ENCODE measurements at places on chromosomes 5 and 9.

- no peak overlapping the region for H3K4me3 ChIP-seq
- H3K27ac ChIP-seq = no peak overlapping the region
- peaks cover 22% of the 10 kb centered on the region for H3K27me3 ChIP-seq
- no peaks in the 10 kb centered on the region for H3K36me3 ChIP-seq
- H3K4me1 ChIP-seq = no peaks in the 10 kb centered on the region
Measured at GRCh38 chr5:135208903-135209721, 175.1 kb upstream of the PITX1 start.

DNA sequence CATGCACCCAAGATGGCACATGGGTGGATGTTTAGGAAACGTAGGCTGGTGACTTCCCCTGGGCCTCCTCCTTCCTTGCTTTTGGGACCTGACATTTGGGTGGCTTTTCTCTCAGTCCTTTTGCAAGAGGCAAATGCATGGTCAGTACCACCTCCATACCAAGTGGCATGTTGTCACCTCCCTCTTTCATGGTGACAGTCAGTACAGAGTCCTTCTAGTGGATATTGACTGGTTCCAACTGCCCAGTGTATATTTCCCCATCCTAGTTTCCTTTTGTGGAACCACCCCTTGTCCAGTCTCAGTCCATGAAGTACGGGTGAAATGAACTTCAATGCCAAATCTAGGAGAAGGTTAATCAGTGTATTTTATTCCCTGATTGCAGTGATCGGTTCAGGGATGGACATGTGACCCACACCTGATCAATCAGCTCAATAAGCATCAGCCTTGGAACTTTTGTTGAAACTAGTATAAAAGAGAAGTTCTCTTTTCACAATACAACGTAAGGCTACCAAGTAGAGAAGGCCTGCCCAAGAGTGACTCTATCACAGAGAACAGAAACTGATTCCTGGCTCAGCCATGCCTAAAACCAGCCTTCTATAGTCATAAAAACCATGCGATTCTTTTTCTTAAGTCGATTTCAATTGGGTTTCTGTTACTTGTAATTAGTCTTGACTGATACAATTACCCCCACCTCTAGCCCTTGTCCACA is 143.4 kb upstream of the KLF9 start:
- H3K36me3 ChIP-seq = no peaks in the 10 kb centered on the region
- H3K4me1 ChIP-seq = peaks cover 18% of the 10 kb centered on the region
- H3K4me3 ChIP-seq = no peak overlapping the region
- DNase-seq = no peak
- no peaks in the 10 kb centered on the region for H3K27me3 ChIP-seq
- H3K27ac ChIP-seq = no peak overlapping the region

- H3K4me3 ChIP-seq = no peak overlapping the region
- no peaks in the 10 kb centered on the region for H3K36me3 ChIP-seq
- no peak for DNase-seq
- no peaks in the 10 kb centered on the region for H3K4me1 ChIP-seq
- H3K27ac ChIP-seq = no peak overlapping the region
Measured at GRCh38 chr5:164234321-164234720, 728.9 kb downstream of the MAT2B start.

- no peak for DNase-seq
- no peaks in the 10 kb centered on the region for H3K27me3 ChIP-seq
- no peaks in the 10 kb centered on the region for H3K36me3 ChIP-seq
- H3K4me1 ChIP-seq = no peaks in the 10 kb centered on the region
- H3K27ac ChIP-seq = peak overlapping the region; percentile 32
Measured at GRCh38 chr5:115940080-115940810, 22.0 kb upstream of the LVRN start.

- H3K27me3 ChIP-seq = no peaks in the 10 kb centered on the region
- no peak overlapping the region for H3K27ac ChIP-seq
- H3K4me3 ChIP-seq = no peak overlapping the region
- no peaks in the 10 kb centered on the region for H3K36me3 ChIP-seq
Measured at GRCh38 chr9:69867081-69867814, 46.6 kb downstream of the CFAP95 start.

- H3K4me3 ChIP-seq = peak overlapping the region; percentile 63
- H3K4me1 ChIP-seq = peaks cover 23% of the 10 kb centered on the region
- H3K36me3 ChIP-seq = no peaks in the 10 kb centered on the region
- H3K27me3 ChIP-seq = peaks cover 60% of the 10 kb centered on the region
- H3K27ac ChIP-seq = no peak overlapping the region
- no peak for DNase-seq
Measured at GRCh38 chr5:163565492-163565891, 60.1 kb downstream of the MAT2B start.

GRCh38 chr9:37972351-37972848 is 68.5 kb upstream of the SLC25A51 start:
- no peaks in the 10 kb centered on the region for H3K27me3 ChIP-seq
- peaks cover 15% of the 10 kb centered on the region for H3K36me3 ChIP-seq
- H3K4me1 ChIP-seq = peaks cover 46% of the 10 kb centered on the region
- H3K27ac ChIP-seq = no peak overlapping the region

DNA sequence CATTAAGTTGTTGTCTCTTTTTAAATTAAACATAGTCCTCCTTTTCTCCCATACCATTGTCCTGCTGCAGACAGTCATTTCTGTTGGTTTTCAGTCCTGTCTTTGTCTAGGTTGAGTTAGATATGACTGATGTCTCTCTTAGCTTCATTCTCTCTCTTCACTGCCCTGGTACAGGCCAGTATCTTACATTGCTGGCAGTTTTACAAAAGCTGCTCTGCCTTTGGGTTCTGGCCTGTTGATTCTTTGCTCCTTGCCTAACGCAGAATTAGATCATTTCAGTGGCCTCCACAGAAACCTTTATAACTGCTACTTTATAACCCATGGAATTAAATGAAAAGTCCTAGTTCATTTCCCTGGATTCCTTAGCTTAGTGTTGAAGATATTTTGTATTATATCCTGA is 33.7 kb downstream of the GPR21 start:
- H3K27ac ChIP-seq = no peak overlapping the region
- H3K36me3 ChIP-seq = peaks cover 55% of the 10 kb centered on the region
- no peak overlapping the region for H3K4me3 ChIP-seq
- no peaks in the 10 kb centered on the region for H3K27me3 ChIP-seq
- H3K4me1 ChIP-seq = peaks cover 6% of the 10 kb centered on the region

DNA sequence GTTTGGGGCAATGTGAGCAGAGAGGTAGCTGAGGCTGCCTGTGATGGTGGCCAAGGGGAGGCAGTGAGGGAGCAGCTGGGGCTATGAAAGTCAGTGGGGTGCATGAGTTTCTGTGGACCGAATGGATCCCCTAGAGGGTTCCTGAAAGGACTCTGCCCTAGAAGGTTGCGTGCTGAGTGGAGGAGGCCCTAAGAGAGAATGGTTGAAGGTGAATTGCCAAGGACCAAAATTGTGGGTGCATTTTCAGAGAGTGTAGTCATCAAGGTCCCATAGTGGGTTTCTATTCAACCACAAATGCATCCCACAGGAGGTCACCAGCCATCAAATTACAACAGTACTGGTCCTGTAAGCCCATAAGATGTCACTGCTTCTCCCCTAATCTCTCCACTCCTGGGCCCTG is 298.3 kb downstream of the CDK5RAP2 start:
- no peaks in the 10 kb centered on the region for H3K27me3 ChIP-seq
- H3K4me3 ChIP-seq = no peak overlapping the region
- no peak overlapping the region for H3K27ac ChIP-seq
- H3K4me1 ChIP-seq = no peaks in the 10 kb centered on the region
- H3K36me3 ChIP-seq = no peaks in the 10 kb centered on the region

DNA sequence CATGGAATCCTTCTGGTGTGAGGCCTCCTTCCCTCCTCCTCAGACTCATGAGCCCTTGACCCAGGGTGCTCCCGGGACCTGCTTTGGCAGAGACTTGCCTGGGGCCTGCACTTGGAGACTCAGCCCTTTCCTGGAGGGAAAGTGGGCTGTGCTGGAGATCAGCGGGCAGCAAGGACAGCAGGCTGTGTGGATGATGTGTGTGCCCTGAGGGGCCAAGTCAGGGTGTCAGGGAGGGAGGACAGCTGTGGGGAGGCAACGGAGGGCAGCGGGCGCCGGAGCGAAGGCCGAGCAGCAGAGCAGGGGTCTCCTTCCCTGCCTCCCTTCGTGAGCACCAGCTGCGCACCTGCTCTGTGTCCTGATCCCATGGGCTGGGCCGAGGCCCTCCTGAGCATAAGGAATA is 6.1 kb upstream of the CSF2 start:
- H3K27me3 ChIP-seq = no peaks in the 10 kb centered on the region
- H3K4me3 ChIP-seq = no peak overlapping the region
- H3K27ac ChIP-seq = no peak overlapping the region
- H3K4me1 ChIP-seq = peaks cover 3% of the 10 kb centered on the region
- peak; percentile 5 for DNase-seq
- no peaks in the 10 kb centered on the region for H3K36me3 ChIP-seq

DNA sequence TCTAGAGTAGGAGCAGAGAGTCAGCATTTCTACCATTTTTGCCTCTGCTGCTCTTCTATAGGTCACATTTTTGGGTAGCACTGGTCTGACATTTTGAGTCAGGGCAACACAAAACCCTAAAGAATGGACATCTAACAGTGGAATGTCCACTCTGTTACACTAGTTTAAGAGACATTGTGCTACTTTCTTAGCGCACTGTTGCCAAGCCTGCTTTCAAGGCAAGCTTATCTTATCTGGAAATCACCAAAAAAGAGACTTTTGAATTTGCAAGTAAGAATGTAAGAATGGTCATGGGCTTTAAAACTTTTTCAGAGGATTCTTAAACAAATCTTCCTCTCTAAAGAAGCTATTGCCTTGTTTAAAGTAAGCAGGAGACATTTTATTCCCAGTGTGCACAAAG is 73.0 kb upstream of the STARD4 start:
- no peaks in the 10 kb centered on the region for H3K27me3 ChIP-seq
- H3K4me1 ChIP-seq = peaks cover 32% of the 10 kb centered on the region
- no peak overlapping the region for H3K27ac ChIP-seq
- H3K4me3 ChIP-seq = no peak overlapping the region
- no peaks in the 10 kb centered on the region for H3K36me3 ChIP-seq

- H3K27me3 ChIP-seq = no peaks in the 10 kb centered on the region
- no peak for DNase-seq
- H3K4me1 ChIP-seq = no peaks in the 10 kb centered on the region
- H3K27ac ChIP-seq = no peak overlapping the region
- H3K4me3 ChIP-seq = no peak overlapping the region
Measured at GRCh38 chr5:74320526-74320925, 320.0 kb downstream of the ENC1 start.

GRCh38 chr5:62795926-62796325 is 217.3 kb downstream of the LRRC70 start:
- H3K36me3 ChIP-seq = no peaks in the 10 kb centered on the region
- no peak overlapping the region for H3K27ac ChIP-seq
- no peaks in the 10 kb centered on the region for H3K4me1 ChIP-seq
- H3K4me3 ChIP-seq = no peak overlapping the region
- H3K27me3 ChIP-seq = no peaks in the 10 kb centered on the region
- DNase-seq = no peak

DNA sequence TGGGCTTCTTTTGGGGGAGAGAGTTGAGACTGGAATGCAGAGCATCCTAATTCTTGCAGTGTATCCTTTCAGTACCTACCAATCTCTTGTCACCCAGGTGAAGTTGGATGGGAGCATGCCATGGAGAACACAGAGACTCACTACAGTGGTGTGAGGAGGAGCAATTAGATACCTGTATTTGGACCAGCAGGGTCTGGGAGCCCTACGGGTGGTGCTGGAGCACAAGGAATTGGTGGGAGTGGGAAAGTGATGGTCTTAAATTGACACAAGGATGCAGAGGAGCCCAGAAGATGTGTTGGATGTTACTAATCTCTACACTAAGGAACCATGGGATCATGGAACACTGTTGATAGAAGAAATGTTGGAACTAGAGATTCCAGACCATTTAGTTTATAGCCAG is 212.7 kb downstream of the CHSY3 start:
- no peak overlapping the region for H3K4me3 ChIP-seq
- H3K36me3 ChIP-seq = no peaks in the 10 kb centered on the region
- DNase-seq = no peak
- H3K4me1 ChIP-seq = no peaks in the 10 kb centered on the region
- no peak overlapping the region for H3K27ac ChIP-seq
- no peaks in the 10 kb centered on the region for H3K27me3 ChIP-seq

DNA sequence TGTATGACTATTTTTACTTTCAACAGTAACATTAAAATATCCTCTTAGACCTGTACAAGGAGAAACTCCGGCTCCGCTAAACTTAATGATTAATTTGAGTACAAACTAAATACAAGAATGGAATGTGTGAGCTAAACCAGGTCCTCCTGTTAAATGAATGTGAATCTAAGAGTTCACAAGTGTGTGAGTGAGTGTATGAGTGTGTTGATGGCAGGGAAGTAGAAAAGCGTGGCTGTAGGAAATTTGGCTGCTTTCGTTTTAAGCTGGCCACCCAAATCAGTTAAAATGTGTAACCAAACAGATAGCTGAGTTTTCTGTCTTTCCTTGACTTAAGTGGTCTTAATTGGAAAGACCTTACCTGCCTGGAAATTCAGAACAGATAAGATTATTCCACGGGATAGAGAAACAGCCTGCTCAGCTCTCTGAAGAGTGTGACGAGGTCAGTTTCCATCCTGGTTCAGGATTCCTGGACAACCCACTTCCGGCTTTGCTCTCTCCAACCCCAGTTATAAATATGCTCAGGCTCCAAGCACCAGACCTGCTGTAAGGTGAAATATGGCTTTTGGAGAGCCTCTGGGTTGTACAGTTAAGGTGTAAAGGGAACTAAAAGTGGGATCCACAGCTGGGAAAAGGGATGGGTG is 908.6 kb upstream of the EDIL3 start:
- no peaks in the 10 kb centered on the region for H3K27me3 ChIP-seq
- no peak overlapping the region for H3K27ac ChIP-seq
- DNase-seq = no peak
- H3K36me3 ChIP-seq = no peaks in the 10 kb centered on the region
- no peaks in the 10 kb centered on the region for H3K4me1 ChIP-seq

GRCh38 chr9:5575000-5575399 is 53.9 kb upstream of the RIC1 start:
- no peak for DNase-seq
- H3K36me3 ChIP-seq = peaks cover 11% of the 10 kb centered on the region
- H3K27ac ChIP-seq = no peak overlapping the region
- H3K27me3 ChIP-seq = no peaks in the 10 kb centered on the region
- no peak overlapping the region for H3K4me3 ChIP-seq

DNA sequence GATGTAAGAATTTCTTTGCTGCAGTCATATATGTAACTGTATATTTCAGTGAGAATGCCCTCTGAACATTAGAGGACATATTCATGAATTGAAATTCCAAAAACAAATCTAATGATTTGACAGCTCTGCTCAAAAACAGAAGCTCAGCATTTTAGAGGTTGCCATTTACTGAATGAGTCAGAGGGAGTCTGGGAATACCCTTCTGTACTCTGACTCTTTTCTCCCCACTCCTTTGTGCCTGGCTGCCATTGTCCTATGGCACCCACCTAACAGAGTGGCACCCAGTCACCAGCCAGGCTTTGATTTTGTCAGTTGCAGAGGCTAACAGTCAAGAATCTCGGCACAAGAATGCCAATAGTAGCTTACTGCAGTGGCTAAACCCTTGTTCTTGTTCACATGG is 133.6 kb downstream of the ATG10 start:
- H3K4me1 ChIP-seq = peaks cover 27% of the 10 kb centered on the region
- H3K36me3 ChIP-seq = no peaks in the 10 kb centered on the region
- DNase-seq = no peak
- no peaks in the 10 kb centered on the region for H3K27me3 ChIP-seq
- H3K4me3 ChIP-seq = no peak overlapping the region

- DNase-seq = no peak
- H3K27ac ChIP-seq = no peak overlapping the region
- H3K36me3 ChIP-seq = no peaks in the 10 kb centered on the region
Measured at GRCh38 chr5:150434464-150434863, 15.1 kb downstream of the RPS14 start.

GRCh38 chr5:145316282-145316681 is 518.9 kb downstream of the PRELID2 start:
- H3K27me3 ChIP-seq = no peaks in the 10 kb centered on the region
- no peaks in the 10 kb centered on the region for H3K36me3 ChIP-seq
- DNase-seq = no peak
- H3K4me3 ChIP-seq = no peak overlapping the region
- H3K27ac ChIP-seq = no peak overlapping the region

GRCh38 chr5:37047947-37048346 is 171.4 kb downstream of the NIPBL start:
- DNase-seq = no peak
- peaks cover 96% of the 10 kb centered on the region for H3K36me3 ChIP-seq
- no peaks in the 10 kb centered on the region for H3K27me3 ChIP-seq

Data from left ventricle myocardium inferior (tissue), 1 donor.